ENCODE measurements at places on chromosomes 5 and 9.

DNA sequence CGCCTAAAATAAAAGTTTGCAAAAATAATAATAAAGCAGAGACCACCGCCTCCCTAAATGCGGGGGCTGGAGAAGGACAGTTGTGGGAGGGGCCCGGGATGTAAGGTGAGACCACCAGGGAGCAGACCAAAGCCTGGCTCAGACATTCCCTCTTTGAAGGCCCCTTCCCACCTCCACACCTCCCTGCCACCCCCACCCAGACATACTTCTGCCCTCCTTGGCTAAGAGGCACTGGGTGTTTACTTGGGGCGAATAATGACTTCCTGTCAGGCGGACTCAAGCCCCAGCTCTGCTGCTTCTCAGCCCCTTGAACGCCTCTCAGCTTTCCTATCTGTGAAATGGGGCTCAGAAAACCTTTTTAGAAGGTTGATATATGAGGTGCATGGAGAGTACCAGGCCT is 58.8 kb upstream of the GGTA1 start:
- no peak for DNase-seq

DNA sequence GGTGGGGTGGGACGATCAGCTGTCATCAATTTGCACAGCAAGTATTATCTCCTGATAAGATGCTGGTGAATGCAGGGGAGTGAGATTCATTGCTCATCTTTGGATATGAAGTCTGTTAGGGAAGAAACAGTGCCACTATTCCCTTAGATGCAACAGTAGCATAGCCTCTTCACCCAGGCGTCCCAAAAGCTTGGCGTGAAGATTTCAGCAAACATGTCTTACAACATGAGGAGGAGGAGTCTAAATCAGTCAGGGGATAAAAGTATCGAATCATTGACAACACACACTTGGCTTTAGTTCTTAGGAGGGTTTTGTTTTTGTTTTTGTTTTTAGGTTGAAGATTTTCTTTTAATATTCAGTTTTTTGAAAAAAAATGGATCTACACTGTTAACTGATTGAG is 26.5 kb downstream of the SNX18 start:
- no peak for DNase-seq

- peak; percentile 48 for DNase-seq
These were observed 46.5 kb downstream of the RXRA start for GRCh38 chr9:134372581-134373267.

DNA sequence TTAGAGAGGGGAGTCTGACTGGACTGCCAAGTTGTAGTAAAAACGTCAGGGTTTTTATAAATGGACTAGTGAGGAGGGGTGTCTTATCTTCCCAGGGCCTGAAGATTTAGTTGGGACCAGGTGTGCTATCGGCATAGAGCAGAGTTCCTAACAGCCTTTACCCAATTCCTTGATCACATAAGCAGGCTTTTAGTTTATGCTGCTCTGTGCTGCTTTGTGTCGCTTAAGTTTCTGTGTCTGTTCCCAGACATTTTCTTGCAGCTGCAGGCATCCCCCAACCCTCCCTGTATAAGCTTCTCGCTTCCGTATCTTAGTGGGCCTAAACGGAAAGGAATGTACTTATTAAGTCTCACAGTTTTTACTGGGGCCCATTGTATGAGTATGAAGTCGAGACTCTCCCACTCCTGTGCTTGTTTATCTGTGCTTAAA is 2.6 kb upstream of the SMC5 start:
- DNase-seq: peak; percentile 44

DNA sequence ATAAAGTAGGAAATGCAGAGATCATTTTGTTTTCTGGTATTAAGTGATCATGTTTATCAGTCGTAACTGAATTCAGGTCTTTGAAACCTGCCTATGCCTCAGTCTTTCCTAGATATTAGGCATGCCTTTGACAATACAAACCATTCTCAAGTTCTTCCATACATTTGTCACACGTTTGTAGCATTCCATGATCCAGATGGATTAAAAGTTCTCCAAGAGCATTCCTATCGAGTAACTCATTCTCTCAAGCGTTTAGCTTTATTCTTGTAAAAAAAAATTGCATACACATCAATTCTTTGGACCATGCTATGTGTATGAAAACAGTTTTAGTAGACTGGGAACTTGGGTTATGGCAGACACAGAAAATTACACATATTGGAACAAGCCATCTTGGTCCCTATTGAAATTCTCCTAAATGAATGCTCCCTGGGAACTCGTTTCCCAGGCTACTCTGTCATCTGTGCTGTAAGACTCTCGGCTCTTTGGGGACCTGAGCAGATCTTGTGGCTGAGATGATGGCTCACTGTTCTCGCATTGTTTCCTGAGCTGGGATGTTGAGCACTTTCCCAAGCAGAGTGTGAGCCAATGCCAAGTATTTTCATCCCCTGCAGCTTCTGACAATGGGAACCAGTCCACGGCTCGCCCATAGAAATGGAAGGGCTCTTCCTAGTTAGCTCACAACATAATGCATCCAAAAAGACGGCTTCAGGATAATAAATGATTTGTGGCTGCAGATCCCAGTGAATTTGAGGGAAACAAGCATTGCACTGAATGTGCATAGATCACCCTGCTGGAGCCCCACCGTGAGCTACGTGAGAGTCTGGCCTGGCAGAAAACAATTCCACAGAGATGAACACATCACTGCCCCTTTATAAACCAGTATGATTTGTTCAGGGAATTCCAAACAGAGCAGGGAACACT is 230.2 kb downstream of the IRX1 start:
- no peak for DNase-seq

DNA sequence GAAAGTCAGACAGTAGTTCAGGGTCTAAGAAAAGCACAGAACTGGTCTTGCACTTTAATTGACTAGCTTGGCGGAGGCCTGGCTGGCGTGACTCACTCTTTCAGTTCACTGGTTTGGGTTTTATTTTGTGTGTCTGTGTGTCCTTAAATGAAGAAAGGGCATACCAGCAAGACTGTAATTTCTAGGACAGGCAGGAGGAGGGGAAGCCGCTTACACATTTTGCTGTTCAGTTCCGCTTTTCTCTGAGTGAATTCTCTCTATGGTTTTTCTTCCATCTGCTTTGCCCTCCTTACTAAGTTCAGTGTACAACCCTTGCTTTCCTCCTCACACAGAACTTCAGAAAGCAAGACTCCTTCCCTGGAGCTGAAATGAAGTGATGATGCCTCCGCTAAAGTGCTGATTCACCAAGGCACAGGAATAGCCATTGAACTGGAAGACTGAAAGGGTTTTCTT is 150.8 kb downstream of the MEF2C start:
- DNase-seq: no peak
